ENCODE measurements at places on chromosomes 11 and 22.

- peak; percentile 3 for DNase-seq
These were observed 60.6 kb downstream of the NXPE2 start for GRCh38 chr11:114738954-114739353.

- no peak for DNase-seq
These were observed at the start of gene TP53I11 for GRCh38 chr11:44950625-44951476. TSS of gene TP53I11 (minus strand) at chr11:44950883. CDS start at chr11:44938335, 12,548 bp downstream.

GRCh38 chr11:65555693-65556231, 2.4 kb downstream of the LTBP3 start:
- DNase-seq = no peak

GRCh38 chr22:28899199-28899853, 16.0 kb downstream of the ZNRF3 start:
- DNase-seq = no peak

DNA sequence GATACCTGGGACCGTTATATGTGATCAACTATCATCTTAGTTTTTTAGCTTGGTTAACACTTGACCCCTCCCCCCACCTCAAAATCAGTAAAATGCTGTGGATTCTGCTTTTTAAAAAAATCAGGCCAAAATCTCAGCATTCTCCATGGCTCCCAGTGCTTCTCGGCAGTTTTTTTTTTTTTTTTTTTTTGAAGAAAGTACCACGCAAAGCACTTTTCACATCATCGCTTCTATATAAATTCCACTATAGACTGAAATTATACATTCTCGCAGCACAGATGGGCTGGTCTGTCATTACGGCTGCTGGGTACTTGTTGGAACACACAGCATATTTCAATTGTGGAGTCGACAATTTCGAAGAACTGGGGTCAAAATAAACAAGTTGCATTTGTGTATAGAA, 67.7 kb upstream of the PPARA start:
- no peak for DNase-seq

DNA sequence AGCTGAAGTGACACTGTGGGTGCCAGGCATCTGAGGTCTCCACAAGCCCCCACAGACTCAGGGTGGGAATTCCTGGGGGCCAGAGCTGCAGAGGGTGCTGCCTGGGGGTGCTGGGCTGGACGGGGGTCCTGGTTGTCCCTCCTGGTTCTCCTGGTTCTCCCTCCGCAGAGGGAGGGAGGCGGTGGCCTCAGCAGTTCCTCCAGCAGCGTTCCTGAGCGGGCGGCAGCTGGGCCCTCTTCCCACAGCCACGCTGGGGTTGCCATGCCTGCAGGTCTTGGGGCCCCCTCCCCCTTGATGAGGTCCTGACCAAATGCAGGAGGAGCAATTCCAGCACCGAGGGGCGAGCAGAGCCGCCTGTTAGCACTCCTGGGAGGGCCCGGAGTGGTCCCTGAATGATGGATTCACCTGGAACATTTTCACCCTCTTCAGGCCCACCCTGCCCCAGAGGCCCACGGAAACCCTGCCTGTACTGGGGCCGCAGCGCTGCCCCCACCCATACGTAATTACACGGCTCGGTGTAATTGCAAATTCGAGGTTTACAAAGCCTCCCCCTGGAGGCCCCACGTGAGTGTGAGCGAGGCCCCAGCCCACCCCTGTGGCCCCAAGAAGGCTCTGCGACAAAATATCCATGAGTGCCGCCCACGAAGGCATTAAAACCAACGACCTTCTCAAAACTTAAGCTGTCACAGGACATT, 635 bp downstream of the C11orf21 start:
- DNase-seq = no peak

DNA sequence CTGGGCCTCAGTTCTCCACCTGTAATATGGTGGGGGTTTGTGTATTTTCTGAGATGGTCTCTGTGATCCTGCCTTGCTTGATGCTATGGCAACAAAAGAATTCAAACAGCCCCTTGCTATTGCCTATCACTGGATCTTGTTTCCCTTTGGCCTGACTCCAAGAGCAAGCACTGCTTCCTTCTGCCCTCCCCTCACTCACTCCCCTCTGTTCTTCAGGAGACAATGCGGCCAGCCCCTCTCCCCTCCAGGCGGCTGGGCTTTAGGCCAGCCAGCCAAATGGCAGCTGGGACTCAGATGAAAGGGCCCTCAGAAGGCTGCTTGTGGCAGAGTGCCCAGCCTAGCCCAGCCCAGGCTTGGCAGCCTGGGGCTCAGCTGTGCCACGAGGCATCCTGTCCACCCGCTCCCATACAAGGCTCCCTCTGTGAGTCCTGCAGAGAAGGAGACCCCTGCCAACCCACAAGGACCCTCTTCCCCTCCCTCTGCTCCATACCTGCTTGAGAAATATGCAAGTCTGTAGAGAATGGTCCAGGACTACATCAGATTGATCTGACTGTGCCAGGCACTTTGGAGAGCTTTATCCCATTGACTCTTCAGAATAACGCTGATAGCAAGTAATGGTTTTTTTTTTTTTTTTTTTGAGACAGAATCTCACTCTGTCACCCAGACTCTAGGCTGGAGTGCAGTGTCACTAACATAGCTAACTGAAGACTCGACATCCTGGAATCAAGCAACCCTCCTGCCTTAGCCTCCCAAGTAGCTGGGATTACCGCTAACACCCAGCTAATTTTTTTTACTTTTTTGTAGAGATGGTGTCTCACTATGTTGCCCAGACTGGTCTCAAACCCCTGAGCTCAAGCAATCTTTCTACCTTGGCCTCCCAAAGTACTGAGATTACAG, 7.6 kb upstream of the KCTD14 start:
- DNase-seq = peak; percentile 95

DNA sequence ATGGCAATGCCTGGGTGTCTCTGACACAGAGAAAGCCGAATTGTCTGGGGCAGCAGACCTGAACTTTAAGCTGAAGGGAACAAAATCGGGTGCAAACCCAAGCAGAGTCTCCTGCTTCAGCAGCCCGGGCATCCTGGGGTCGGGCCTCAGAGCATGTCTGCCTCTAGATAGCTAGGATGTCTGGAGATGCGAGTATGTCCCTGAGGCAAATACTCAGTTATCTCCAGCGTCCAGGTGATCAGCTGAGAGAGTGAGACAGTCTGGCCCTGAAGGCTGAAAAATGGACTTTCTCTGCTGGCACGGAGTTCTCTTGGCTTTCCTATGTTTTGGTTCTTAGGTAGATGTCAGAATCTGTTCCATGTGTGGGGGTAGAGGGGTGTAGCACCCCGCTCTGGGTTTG, 3.3 kb downstream of the ADAMTS8 start:
- DNase-seq = no peak

- no peak for DNase-seq
These were observed 298.8 kb downstream of the SWAP70 start for GRCh38 chr11:9962722-9963121.

GRCh38 chr11:68480193-68480592, 19.6 kb downstream of the PPP6R3 start:
- DNase-seq = no peak

DNA sequence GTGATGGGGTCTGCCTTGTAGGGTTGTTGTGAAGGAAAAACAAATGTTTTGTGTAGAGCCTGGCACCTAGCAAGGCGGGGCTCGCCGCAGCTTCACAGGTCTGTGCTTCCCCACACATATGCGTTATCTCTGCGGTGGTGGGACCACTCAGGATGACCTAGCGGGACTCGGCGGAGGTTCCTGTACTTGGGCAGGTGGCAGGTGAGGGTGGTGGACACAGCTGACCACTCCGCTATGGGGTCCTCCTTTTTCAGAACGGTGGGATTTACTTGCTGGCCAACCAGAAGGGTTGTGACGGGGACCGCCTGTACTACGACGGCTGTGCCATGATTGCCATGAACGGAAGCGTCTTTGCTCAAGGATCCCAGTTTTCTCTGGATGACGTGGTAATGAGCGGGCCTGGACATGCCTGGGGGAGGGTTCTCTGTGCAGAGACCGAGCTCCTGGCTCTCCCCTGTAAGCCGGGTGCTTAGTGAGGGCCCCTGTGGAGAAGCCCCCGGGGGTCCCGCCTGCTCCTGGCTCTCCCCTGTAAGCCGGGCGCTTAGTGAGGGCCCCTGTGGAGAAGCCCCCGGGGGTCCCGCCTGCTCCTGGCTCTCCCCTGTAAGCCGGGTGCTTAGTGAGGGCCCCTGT, 21.3 kb downstream of the NADSYN1 start:
- DNase-seq = no peak

GRCh38 chr11:69611548-69612526, 29.1 kb upstream of the CCND1 start:
- no peak for DNase-seq

DNA sequence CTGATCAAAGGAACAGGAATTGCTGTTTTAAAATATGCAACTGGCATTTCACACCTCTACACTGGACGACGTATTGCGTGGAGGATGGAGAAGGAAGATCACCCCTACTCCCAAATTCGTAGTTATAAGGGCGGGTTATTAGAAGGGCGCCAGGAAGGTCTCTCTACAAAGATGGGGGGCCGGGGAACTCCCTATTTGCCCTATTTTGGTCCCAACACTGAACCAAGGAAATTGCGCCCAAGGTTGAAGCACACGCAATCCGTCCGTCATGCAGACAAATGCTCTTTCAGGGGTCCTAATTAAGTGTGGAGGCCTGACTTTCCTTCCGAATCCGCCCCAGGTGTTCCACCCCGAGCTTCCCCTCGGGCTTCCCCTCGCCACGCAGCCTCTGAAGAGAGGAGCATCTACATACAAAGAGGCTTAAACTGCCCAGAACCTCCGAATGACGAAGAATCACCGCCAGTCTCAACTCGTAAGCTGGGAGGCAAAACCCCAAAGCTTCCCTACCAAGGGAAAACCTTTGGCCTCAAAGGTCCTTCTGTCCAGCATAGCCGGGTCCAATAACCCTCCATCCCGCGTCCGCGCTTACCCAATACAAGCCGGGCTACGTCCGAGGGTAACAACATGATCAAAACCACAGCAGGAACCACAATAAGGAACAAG, 396 bp downstream of the NPAT start:
- no peak for DNase-seq

DNA sequence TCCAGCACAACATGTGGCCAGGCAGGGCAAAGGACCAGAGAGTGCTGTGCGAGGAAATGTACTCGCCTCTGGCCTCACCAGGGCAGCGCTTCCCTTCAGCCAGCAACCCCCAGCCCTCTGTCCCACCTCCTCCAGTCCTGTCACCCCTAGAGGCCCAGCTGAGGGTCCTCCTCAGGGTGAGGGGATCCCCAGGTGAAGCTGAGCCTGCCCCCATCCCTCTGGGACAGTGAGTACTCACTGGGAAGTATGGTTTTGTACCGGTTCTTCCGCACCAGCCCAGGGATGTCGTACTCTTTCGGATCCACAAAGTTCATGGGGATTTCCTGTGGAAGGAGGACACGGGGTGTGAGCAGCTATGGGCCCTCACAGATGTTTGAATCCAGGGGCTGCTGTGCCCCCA, 11.7 kb upstream of the IGSF22 start:
- no peak for DNase-seq

GRCh38 chr11:10410844-10411200, 44.2 kb upstream of the AMPD3 start:
- no peak for DNase-seq

- DNase-seq = peak; percentile 62
These were observed 489.6 kb downstream of the MN1 start for GRCh38 chr22:27311698-27312550.

GRCh38 chr11:58061813-58062212, 31.1 kb downstream of the OR6Q1 start:
- DNase-seq = no peak

DNA sequence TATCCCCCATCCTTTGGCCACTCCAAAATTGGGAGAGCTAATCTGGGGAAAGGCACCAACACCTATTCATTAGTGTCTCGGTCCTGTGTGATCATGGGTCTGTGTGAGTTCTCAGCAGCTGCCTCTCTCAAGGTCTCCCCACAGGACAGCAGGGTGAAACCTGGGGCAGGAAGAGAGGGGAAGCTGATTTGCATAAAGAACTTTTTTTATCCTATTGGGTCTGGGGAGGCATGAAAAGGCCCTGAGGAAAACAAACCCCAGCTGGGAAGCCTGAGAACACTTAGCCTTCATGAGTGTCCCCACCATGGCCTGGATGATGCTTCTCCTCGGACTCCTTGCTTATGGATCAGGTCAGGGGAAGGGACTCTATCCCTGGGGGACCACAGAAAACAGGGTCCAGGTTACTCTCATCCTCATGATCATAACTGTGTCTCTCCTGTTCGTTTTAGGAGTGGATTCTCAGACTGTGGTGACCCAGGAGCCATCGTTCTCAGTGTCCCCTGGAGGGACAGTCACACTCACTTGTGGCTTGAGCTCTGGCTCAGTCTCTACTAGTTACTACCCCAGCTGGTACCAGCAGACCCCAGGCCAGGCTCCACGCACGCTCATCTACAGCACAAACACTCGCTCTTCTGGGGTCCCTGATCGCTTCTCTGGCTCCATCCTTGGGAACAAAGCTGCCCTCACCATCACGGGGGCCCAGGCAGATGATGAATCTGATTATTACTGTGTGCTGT, 116.0 kb upstream of the TOP3B start:
- no peak for DNase-seq

GRCh38 chr22:22880645-22881044, 7.0 kb upstream of the IGLL5 start:
- no peak for DNase-seq

GRCh38 chr22:43975041-43975440, 19.8 kb downstream of the SAMM50 start:
- no peak for DNase-seq

- no peak for DNase-seq
These were observed 15.4 kb upstream of the ANGPTL5 start for GRCh38 chr11:101931692-101932091.

- DNase-seq = no peak
These were observed 149.8 kb upstream of the LARGE1 start for GRCh38 chr22:34070051-34070450.

GRCh38 chr11:27514558-27514957, 8.0 kb upstream of the LIN7C start:
- peak; percentile 16 for DNase-seq

DNA sequence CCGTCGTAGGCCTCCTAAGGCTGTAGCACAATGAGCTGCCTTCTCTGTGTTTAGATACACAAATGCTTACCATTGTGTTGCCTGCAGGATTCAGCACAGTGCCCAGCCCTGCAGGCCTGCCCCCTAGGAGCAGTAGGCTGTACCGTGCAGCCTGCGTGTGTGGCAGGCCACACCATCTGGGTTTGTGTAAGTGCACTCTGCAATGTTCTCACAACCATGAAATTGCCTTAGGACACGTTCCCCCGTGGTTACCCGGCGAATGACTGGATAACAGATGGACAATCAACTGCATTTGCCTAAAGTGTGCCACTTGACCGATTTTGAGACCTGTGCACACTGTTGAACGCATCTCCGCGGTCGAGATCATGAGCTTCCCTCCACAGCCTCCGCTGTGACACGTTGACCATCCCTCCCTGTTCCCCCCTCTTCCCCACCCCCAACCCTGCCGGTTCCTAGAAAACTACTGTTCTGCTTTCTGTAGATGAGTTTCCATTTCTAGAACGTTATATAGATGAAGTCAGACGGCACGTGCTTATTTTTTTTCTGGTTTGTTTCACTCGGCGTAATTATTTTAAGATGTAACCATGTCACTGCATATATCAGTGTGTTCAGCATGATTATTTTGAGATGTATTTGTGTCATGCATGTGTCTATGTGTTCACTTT, 22.2 kb upstream of the CTSD start:
- DNase-seq = no peak

- DNase-seq = peak; percentile 34
These were observed 583 bp downstream of the APLP2 start for GRCh38 chr11:130070109-130070845.
